Caco-2 (cell line): ENCODE measurements at places on chromosomes 11 and 22. TPM values are rescaled to one million over a fixed set of nuclear protein-coding genes. Genes with fewer than 3 reads are reported as not detected.

GRCh38 chr22:31861226-31861840, 83.0 kb upstream of the YWHAH start:
- H3K27ac ChIP-seq: no peak overlapping the region
- DNase-seq: no peak
- no peaks in the 10 kb centered on the region for H3K27me3 ChIP-seq
- H3K36me3 ChIP-seq: no peaks in the 10 kb centered on the region

DNA sequence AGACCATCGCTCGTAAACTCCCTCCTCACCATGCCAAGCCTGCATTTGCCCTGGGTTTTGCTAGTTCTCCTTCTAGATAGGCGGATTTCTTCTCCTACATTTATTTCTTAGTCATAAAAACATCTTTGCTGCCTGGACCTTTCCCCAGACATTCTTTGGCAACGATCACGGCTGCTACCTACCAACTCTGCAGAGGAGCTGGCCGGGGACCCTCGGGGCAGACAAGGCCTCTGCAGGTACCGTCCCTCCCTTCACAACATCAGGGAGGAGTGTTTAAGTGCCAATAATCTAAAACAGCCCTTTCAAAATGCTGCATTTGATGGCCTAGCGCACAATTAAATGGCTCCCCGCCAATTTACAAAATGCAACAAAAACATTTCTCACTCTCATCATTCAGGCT, 34.4 kb downstream of the BRD1 start:
- no peaks in the 10 kb centered on the region; the same call in none of the 2 replicates for H3K36me3 ChIP-seq
- DNase-seq: no peak
- no peaks in the 10 kb centered on the region for H3K27me3 ChIP-seq
- no peaks in the 10 kb centered on the region for H3K4me1 ChIP-seq

The TMEM191C gene
- 7.5 and 8.5 TPM in 2 replicates for total RNA-seq

The MYBPC3 gene
- total RNA-seq: not detected in 2 replicates

GRCh38 chr11:76810151-76810853, 27.1 kb downstream of the TSKU start:
- no peak overlapping the region for H3K27ac ChIP-seq
- DNase-seq: peak; percentile 57
- H3K27me3 ChIP-seq: no peaks in the 10 kb centered on the region
- no peaks in the 10 kb centered on the region for H3K36me3 ChIP-seq
- H3K4me1 ChIP-seq: peaks cover 5% of the 10 kb centered on the region; the same call in 1 of the 2 replicates
- H3K4me3 ChIP-seq: no peak overlapping the region
